Cardiac septum (tissue), 1 donor: ENCODE measurements at places on chromosomes 2 and 18. TPM values are rescaled to one million over a fixed set of nuclear protein-coding genes. Genes with fewer than 3 reads are reported as not detected.

DNA sequence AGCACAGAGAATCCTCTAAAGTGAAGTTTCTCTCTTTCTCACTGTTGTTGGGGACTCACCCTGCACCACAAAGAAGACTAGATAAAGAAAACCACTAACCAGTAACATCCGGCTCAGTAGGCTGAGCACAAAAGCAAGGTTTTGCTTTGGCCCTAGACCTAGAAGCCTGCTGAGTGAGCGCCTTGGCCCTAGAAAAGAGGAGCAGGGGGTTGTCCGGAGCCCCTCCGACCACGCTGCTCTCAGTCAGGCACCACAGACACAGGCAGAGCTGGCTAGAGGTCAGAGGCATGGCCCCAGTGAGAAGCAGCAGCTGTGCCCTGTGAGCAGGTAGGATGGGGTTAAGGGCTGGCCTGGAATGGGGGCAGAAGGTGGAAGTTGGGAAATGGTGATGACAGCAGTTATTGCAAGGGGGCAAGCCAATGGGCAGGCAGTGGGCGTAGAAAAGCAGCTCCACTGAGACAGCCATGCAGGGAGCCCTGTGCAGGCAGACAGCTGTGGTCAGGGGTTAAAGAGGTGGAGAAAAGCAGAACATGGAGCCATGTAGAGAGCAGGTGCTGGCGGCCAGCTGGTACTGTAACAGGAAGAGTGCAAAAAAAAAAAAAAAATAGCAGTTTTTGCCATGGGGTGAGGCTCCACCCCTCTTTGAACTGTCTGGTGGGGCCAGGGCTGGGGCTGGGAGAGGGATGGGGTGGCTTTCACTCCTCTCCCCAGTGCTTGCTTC lies 36.9 kb upstream of the SLC14A1 start:
- no peak for DNase-seq

DNA sequence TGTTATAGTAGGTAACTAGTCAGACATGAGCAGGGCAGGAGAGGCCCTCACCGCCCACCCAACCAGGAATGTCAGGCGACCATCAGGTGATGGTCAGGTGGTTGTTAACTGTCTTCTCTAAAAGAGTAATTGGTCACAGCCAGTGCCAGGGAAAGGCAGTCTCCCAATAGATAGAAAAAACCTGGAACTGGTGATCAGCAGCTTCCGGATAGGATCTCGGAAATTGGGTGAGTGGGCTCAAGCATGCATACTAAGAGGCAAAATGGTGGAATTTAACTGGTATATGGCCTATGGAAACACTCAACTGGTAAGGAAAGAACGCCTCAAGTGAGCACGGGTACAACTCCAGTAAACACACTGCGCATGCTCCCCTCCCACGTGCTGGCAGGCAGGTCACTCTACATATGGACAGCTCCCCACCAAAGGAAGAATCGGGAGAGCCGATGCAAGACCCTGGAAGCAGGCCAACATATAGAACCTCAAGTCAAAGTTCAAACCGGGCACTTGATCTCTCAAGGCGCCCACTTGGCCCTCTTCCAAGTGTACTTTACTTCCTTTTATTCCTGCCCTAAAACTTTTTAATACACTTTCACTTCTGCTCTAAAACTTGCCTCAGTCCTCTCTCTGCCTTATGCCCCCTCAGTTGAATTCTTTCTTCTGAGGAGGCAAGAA lies 43.5 kb upstream of the TMEM131 start:
- DNase-seq = no peak

GRCh38 chr18:46400449-46400848 lies 256.6 kb downstream of the LOXHD1 start:
- DNase-seq = no peak

GRCh38 chr2:58845011-58845410 lies 603.9 kb upstream of the FANCL start:
- DNase-seq = no peak

GRCh38 chr2:185215497-185215896 lies 523.1 kb upstream of the FSIP2 start:
- DNase-seq = no peak

GRCh38 chr2:119196301-119197125 lies 27.1 kb upstream of the STEAP3 start:
- no peak for DNase-seq

DNA sequence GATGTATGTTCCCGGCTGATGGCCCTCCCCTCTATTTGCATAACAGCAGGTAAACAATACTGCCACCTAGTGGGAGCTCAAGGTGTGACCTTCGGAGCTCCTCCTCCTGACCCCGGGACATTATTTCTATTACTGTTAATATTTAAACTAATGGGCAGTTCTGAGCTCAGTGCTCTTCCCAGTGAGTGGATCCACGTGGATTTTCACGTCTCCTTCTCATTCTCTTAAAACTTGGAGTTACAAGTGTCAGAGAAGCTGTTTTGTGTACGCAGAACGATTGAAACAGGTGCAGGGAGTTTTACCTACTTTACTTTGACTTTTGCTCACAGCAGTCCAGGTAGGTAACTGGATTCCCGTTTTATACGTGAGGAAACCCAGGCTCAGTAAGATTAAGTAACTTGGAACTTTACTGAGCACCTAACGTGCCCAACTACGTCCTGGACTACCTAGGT lies 127.3 kb downstream of the PRKCE start:
- no peak for DNase-seq

DNA sequence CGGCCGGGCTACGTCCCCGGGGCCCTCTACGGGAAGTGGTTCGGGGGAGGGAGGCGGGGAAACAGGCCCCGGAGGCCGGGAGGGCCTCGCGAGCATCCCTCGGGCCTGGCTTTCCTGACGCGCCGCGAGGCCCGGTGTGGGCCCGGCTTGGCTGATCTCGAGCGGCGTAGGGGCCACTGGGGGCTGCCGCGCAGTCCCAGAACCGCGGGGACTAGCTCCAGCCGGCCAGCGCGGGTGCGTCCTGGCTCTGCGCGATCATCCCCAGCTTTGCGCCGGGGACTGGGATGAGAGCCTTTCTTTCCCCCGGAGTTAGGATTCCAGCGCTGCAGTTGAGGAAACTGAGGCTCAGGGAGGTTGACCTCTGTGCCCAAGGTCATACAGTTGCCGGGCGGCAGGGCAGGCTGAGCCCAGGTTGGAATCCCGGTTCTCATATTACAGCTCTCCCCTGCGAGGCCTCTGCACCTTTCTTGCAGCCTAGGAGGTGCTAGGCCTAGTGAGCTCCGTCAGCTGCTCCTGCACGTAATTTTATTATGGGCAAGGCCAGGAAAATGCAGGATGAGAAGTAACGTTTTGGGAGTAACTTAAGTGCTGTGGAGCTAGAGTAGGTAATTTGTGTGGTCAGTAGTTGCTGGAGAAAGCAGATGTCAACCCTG lies 501 bp downstream of the LPIN1 start:
- DNase-seq = no peak

DNA sequence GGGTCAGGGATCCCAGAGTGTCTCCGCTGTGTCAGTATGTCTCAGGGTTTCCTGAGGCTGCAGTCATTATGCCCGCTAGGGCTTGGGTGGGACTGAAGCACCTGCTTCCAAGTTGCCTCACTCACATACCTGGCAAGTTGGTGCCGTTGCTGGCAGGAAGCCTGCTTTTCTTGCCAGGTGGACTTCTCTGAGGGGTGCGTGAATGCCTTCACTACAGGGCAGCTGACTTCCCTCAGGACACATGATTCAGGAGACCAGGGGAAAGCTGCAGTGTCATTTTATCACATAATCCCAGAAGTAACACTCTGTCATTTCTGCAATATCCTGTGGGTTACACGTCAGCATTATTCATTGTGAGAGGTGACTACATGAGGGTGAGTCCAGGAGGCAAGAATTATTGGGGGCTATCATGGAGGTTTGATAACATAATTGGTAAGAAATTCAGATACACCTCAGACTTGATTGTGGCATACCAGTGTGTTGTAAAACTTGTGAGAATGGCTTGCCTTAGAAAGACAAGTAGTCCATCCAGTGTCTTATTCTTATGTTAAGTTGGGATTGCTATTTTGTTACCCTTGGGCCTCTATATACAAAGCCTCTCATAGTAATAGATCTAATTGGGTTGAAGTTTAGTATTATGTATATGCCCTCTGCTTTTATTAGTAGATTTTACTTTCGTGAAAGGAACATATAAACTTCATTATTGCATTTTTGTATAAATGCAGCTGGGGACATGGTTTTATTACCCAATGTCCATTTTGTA lies 44.1 kb downstream of the NEDD4L start:
- DNase-seq = no peak

DNA sequence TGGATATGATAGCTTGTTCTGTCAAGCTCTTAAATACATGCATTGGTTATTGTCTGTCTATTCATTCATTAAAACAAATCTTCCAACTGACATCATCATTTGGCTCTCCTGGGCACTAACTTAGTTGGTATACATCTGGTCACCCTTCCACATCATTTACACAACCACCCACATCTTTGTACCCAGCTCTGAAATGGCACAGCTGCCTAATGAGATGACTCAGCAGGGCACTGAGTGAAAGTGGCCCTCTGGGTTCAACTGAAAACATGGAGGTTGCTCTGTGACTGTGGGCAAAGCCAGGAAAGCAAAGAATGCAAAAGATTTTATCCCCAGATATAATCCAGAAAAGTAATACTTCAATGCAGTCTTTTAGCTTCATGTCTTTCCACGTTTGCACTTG lies 234.0 kb upstream of the MAP2 start:
- no peak for DNase-seq

- DNase-seq = peak; percentile 79
Observed at GRCh38 chr2:101380376-101380775, 6.9 kb downstream of the CREG2 start.

DNA sequence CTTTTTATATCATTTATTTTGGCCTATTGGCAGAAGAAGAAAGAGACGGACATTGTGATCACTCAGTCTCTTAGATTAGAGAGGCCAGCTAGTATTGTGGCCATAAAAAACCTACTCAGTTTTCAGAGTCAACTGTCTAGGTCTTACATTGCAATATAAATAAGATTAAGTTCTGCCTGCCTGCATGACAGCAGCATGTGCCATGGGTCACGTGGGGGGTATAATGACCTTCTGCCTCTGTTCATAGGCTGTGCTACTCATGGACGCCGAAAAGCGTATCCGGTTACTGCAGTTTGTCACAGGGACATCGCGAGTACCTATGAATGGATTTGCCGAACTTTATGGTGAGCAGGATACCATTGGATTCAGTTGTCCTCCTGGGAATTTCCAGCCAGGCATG lies 238.5 kb downstream of the ALPK2 start:
- DNase-seq = no peak

DNA sequence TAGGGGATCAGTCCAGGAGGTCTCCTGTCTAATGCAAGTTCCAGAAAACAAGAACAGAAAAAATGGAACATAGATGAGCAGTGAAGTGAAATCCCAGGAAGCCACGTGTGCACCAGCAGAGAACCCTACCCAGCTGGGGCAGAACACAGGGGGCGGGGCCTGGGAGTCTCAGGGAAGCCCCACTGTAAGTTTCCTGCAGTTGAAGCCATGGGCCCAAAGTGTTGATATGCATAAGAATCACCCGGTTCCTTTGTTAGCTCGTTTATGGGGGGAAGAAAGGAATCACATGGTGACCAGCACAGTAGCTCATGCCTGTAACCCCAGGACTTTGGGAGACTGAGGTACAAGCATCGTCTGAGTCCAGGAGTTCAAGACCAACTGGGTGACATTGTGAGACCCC lies 131.3 kb downstream of the INO80D start:
- DNase-seq = no peak

DNA sequence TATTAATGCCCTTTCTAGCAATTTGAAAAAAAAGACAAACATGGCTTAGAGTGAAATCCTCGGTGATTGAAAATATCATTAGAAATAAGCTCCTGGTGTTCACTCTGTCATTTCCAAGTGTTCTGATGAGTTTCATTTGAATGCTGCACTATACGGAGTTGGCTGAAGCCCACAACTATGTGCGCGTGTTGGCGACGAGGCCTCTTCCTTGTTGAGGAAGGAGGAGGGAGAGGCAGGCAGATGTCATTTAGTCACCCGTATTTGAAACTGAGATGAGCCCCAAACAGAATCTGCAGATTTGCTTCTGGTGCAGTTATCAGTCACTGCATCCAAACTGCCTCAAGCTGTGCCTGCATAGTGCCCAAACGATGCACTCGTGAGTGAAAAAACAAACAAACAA lies 23.5 kb upstream of the SKOR2 start:
- DNase-seq = no peak

GRCh38 chr2:17791121-17791816 lies 25.0 kb upstream of the MSGN1 start:
- no peak for DNase-seq

DNA sequence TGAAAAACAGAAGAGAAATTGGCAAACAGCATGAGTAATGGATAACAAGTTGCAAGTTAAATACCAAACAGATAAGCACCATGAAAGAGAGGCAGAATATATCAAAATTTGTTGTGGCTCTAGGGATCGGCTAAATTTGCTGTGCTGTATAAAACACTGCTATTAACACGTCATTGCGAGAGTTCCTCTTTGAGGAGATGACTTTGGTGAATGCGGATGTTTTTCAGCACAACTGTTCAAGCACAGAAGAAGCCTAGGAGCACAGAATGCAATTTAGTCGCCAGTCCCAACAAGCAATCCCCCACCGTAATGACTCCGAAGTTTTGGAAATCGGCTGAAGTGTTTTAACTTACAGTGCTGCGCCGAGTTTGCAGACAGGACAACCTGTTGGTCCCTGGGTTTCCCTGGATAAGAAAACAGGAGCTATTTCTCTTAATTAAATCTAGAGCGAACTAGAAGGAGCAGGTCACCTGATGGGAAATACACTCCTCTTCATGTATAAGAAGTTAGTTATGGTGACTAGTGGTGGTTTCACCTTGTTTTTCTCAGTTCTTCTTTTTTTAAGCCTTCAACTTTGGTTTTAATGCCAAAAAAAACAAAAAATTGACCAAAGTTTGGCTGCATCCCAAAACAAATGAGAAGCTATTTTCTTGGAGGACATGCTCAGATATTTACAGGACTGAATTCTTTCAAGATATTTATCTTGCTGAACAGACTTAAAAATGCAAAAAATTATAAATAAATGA lies 454.1 kb upstream of the SALL3 start:
- DNase-seq = no peak

DNA sequence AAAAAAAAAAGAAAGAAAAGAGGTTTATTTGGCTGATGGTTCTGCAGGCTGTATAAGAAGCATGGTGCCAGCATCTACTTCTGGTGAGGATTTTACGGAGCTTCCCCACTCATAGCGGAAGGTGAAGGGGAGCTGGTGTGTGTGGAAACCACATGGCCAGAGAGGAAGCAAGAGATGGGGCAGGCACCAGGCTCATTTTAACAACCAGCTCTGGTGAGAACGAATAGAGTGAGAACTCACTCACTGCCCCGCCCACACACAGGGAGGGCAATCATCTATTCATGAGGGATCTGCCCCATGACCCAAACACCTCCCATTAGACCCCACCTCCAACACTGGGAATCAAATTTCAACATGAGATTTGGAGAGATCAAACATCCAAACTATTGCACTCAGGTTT lies 68.5 kb downstream of the MOGAT1 start:
- DNase-seq = no peak

The CCBE1 gene
- total RNA-seq = 0.05 TPM

The NYAP2 gene
- 0.05 TPM for total RNA-seq

The TLX2 gene
- total RNA-seq = not detected

The MEP1B gene
- 0.13 TPM for total RNA-seq

The ADCY3 gene
- total RNA-seq = 15.4 TPM

The GFPT1 gene
- 85.7 TPM for total RNA-seq

The DAPL1 gene
- not detected for total RNA-seq

The CCDC150 gene
- 1.5 TPM for total RNA-seq

The STPG4 gene
- total RNA-seq = not detected

The TBR1 gene
- total RNA-seq = 0.05 TPM

The PID1 gene
- total RNA-seq = 4.3 TPM

The MAL gene
- total RNA-seq = 8.3 TPM

The SP5 gene
- 0.92 TPM for total RNA-seq

The UGT1A4 gene
- not detected for total RNA-seq

The ANKRD23 gene
- total RNA-seq = 10.6 TPM

The LRRTM1 gene
- total RNA-seq = 0.32 TPM
